Activated CD4-positive, alpha-beta memory T cell treated with anti-CD3 and anti-CD28 coated beads for 36 hours (primary cell): ENCODE measurements at places on chromosomes 2 and 18. TPM values are rescaled to one million over a fixed set of nuclear protein-coding genes. Genes with fewer than 3 reads are reported as not detected.

Gene ZAP70
- 160 TPM for total RNA-seq

GRCh38 chr2:15640784-15641183 lies 49.1 kb downstream of the DDX1 start:
- DNase-seq, result no peak

Gene NOL4
- total RNA-seq, result not detected

DNA sequence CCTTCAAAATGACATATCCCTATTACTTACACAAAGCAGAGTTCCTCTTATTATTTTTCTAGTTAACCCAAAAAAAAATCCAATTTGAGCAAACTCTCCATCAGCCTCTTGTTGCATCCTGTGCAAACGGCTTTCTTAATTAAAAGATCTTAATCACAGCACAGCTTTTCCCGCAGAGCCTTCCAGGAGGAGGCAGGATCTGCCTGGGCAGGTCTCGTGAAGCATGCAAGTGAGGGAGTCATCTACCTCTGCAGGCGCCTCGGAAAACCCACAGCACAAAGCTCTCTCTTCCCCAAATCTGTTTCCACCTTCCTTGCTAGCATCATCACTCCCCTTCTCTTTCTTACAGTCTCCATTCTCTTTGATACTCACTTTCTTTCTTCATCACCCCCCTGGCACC lies 100.4 kb downstream of the EN1 start:
- no peak for DNase-seq

DNA sequence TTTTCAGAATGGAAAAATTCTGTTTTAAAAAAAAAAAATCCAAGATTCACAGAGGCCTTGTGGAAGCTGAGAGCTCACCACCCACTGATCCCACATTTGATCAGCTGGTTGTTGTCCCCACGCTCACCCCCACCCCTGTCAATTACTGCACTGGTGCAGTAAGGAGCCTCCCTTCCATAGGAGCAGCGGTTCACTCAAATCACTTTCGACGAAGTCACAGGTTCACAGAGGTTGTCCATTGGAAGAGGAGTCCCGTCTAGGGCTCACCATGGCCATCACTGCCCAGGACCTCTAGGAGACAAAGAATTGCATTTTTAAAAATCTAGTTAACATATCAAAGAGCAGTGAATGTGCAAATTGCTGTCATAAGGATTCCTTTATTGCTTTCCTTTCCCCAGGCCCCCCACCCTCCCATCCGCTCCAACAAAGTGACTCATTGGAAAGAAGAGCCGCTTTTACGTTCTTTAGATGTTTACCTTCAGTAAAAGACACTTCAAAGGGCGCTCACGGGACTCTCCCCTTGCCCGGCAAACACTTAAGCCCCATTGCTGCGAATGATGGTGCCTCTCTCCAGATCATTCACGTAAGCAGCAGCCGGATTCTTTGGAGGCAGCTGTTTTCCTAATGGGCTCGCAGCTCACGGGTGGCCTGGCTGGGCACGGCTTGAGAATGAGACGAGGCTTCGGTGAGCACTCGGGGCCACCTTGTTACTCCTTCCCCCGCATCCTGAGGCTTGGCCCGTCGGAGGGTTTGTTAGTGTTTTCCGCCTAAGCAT lies 165.5 kb upstream of the SALL3 start:
- DNase-seq, result no peak

GRCh38 chr2:171964308-171964707 lies 35.4 kb upstream of the METAP1D start:
- no peak for DNase-seq

Gene AQP4
- not detected for total RNA-seq

Gene C2orf78
- not detected for total RNA-seq

DNA sequence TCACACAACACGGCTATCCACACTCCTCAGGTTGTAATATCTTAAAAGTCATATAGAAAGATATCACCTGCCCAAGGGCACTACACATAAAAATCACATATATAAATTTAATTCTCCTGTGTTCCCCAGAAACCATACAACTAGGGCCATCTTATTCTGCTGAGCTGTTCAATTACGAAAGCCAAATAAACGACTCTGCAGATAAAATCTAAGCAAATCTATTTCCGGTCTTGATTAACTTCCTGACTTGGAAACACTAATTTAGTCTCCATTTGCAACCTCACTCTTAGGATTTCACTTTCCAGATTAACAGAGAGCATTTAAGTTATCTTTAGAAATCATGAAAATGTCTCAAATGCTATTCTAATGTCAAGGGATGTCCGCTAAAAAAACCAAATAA lies 23.9 kb upstream of the STK17B start:
- DNase-seq, result no peak

DNA sequence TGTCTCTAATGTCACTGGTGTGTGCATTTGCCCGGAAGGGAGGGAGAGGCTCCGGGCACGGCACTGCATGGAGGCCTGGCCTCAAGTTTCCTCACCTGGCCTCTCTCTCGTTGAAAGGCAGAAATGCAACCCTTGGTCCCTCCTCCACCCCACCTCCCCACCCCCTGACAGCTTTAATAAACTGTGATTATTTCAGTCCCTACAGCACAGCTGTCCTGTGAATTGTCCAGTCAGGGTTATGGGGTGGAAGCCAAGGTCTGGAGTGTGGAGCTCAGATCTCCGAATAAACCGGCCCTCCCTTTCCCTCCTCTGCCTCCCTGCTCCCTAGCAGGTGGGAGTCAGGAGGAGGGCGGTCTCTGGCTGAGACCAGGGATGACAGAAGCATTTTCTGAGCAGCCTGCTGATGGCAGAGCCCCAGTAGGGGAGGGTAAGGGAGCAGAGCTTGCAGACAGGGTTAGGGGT lies 199.2 kb upstream of the SMAD2 start:
- no peak for DNase-seq

Gene SLC16A14
- total RNA-seq, result 1.2 TPM

Gene CYS1
- 0.07 TPM for total RNA-seq

GRCh38 chr2:152445791-152446201 lies 110.8 kb downstream of the FMNL2 start:
- no peak for DNase-seq

Gene FZD7
- 0.58 TPM for total RNA-seq

Gene VWA3B
- total RNA-seq, result not detected

GRCh38 chr2:233489666-233490065 lies 76.9 kb downstream of the USP40 start:
- no peak for DNase-seq

Gene CD8A
- 2.7 TPM for total RNA-seq

Gene SLC5A7
- not detected for total RNA-seq

DNA sequence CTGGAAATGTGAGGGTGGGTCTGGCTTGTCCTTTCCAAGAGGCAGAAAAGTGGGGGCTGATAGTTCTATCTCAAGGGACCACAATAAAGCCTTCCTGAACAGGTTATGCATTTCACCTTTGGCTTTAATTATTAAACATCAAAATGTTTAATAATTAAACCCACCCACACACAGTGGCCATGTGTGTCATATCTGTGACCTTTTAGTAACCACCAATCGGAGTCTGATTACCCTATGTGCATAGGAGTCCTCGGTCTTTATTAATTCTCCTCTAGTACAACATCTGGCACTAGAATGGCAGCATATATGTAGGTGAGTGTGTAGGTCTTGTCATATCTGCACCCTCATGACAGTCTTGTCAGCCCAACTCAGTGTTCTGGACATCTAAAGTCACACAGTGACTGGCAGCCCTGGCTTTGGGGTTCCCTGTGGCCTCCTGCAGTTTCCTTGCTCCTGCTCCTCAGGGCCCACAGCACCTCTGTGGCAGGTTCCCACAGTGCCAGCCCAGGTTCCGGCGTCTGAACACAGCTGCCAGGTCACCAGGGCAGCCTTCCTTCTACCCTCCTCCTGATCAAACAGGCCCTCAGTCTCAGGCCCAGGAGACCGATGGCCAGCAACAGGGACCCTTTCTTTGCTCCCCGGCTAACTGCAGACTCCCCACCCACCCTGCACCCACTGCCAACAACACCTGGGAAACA lies 100.9 kb downstream of the MTCL1 start:
- DNase-seq, result no peak

DNA sequence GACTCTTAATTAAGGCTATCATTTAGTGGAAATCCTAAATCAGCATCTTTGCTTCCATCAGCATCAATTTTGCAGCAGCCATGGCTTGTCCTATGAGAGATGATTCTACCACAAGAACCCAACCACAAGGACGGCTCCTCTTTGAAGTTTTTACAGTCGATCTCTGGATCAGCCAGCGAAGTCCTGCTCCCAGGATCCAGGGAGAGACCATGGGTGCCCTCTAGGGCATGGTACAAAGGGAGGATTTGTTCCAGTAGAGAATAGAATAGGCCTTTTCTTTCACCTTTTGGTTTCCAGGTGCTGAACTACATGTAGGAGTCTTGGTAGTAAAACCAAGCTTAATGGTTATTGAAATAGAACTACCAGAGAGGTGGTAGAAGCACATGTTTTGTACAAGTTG lies 52.7 kb downstream of the TMEM200C start:
- no peak for DNase-seq

DNA sequence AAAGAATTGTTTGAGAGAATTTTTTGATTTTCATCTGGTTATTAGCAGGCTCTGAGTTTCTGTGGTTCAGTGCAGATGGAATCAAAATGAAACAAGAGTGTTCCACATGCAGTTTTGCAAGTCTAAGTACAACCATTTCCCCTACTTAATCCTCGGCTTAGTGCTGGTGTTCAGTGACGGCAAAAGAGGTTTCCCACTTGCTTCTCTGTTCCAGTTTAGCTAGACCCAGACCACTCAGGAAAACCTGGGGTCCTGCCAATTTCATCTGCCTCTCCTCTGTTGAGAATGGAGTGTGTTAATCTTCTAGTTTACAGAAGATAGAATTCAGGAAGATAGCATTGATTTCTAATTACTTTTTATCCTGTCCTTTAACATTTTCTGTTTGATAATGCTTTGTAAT lies 996.2 kb upstream of the FANCL start:
- DNase-seq, result no peak

- no peak for DNase-seq
Observed at GRCh38 chr2:29611850-29612249, 309.5 kb downstream of the ALK start.

DNA sequence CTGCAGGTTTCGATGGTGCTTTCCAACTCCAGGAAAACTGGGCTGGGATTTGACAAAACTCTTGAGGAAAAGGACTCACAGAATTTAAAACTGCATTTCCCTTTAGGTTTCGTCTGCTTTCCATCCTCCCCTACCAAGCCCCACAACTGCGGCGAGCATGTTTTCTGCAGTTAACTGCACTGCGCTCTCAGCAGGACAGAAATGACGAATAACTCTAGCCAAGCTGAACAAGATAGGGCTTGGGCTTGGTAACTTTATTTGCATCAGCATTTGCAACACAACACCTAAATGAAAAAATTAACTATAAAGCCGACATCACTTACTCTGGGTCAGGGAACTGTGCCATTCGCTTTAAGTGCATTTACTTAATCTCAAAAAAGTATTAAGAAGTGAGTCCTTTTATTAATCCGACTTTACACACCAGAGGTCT lies 669 bp upstream of the PIKFYVE start:
- peak; percentile 68 for DNase-seq

Gene INPP5D
- total RNA-seq, result 54.9 TPM

DNA sequence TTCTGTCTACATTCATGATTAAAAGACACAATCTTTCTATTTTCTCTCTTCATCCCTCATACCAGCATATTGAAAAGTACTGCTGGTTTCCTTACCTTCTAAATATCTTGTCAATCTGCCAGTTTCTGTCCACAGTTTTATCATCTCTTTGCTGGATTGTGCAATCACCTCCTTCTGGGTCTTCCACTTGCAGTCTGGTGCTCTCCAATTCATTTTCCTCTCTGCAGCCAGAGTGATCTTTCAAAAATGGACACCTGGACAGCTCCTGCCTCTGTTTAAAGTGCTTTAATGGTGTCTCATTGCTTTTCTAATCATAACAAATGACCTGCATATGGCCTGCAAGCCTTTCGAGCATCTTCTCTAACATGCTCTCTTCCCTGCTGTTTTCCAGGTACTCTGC lies 94.0 kb downstream of the C1QL2 start:
- DNase-seq, result no peak
